ENCODE measurements at places on chromosomes 7 and 10.

DNA sequence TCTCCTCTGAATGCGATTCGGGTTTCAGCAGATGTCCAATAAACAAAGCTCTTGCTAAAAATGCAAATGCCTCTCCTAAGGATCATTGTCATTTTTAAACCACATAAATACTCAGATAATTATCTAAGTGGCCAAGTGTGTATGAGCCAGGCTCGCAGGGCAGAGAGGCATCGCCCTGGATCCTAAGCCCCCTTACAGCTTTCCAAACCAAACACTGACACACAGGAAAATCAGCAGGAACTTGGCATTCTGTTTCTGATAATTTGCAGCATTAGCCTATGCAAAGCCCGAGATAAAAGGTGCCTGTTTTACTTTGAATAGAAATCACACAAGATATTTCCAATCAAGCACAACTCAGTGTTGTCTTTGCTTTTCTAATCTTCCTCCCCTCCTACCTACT lies 134.4 kb downstream of the ABCA13 start:
- DNase-seq = no peak

- no peak for DNase-seq
Measured at GRCh38 chr10:60257767-60258428, 131.8 kb downstream of the ANK3 start.

DNA sequence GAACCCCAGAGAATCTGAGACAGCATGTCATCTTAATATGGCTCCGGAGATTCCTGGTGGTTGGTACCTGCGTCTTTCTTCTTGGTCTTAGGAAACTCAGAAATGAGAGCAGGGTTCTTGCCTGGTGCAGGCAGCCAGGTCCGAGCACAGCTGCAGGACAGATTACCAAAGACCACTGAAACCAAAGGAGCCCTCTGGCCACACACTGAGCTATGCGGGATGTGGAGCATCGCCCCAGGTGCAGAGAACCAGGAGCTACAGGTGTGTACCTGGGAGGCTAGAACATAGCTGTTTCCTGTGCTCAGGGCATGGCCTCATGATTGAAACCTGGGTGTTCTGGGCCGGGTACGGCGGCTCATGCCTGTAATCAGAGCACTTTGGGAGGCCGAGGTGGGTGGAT lies 635.4 kb downstream of the CALN1 start:
- no peak for DNase-seq

DNA sequence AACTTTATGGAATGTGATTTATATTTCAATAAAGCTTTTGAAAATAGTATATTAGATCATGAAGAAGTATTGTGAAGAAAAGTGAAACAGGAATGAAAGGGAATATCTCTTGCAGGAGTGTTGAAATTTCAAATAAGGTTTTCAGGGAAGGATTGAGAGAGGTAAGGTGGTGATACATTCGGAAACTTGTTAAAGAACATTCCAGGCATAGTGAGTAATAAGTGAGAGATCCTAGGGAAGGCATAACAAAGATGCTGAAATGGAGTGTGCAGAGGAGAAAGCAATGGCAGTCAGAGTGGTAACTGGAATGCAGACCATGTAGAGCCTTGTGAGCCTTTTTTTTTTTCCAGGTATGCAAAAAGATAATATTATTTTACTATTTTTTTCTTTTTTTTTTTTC lies 4.1 kb downstream of the OR9A4 start:
- no peak for DNase-seq

- no peak for DNase-seq
Measured at GRCh38 chr10:114470361-114470760, 66.1 kb upstream of the AFAP1L2 start.

DNA sequence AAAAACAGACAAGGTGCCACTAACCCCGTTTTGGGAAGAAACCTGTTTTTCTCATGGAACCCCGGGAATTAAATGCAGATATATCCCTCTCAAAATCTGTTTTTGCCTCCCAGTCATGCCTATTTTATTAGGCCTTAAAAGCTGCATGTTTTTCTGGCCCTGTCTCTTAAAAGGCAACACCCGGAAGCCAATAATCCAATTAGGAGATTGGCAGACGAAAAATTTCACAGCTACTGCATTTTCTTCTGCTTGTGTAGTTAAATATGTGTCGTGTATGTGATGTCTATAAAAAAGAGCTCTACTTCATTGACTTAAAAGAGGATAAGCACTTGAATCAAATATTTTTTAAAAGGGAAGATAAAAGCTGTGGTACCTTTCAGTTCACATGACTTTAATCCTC lies 31.9 kb upstream of the OPTN start:
- no peak for DNase-seq

DNA sequence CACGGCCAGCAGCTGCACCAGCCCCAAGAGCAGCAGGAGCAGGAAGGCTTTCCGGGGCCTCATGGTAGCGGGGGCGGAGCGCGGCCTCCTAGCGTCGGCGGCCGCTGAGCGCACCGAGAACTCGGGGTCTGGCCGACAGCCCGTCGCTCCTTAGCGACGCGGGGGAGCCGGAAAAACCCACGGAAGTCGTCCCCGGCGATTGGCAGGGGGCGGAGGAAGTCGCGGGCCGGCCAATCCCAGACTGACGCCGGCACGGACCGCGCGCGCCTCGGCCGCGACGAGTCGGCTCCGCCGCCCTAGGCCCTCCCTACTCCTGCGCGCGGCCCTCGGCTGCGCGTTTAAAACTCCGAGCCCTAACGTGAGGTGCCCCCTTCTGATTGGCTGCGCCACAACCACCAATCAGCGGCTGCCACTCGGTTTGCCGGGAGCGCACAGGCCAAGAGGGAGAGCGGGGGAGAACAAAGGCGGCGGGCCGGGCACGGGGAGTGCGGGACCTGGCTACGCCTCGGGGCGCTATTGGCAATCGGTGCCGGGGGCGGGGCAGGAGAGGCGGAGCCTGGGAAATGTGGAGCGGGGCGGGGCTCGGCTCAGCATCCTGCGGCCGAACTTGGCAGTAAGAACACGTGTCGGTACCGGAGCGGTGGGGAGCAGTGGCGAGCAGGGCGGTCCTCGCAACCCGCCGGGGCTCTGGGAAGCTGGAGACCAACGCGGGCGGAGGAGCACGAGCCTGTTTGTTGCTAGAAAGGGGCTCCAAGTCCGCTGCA lies at the start of gene PDIA4:
Gene PDIA4 (minus strand): TSS at position 160 of the 764 bp plus-strand sequence. CDS start 97 bp downstream, at position 63.
- DNase-seq = peak; percentile 99

DNA sequence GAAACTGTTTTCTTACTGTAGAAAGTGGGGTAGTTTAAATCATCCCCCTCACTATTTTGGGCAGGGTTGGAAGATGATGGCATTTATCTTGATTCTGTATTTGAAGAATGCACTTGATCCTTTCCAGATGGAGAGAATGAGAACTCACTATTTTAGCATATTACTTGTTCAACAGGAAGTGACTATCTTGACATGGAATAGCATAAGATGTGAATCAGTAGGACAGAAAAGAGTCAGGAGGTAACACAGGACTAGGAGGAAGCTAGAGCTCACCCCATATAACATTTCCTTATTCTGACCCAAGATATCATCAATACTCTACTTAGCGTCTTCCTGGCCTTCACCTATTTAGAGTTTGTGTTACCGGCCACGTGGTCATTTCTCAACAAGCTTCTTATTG lies 400.2 kb downstream of the PHTF2 start:
- no peak for DNase-seq

DNA sequence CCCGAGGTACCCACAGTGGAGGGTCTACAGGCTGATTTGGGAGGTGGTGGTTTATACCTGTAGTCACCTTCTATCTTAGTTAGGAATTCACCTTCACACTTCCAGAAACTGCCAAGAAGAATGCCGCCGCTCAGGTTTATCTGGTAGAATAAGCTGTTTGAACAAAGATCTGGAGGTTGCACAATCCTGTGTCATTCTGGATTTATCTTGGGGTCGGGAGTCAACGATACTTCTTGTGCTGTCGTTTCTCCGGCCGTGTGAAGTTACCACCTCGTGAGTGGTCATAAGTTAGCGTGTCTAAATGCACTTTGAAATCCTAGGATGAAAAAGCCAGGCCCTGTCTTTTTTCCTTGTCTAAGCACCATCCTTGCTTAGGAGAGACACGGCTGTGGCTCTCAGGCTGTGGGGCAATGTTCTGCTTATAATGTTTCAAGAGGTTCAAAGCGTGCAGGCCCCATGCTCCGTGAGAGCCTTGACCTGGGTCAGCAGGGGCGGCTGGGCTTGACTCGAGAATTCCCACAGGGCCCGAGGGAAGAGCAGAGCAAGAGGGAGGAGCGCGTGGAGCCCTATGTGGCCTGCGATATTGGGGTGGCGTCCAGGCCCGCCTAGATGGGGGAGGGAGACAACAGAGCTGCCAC lies 35.5 kb downstream of the GRIFIN start:
- DNase-seq = no peak

DNA sequence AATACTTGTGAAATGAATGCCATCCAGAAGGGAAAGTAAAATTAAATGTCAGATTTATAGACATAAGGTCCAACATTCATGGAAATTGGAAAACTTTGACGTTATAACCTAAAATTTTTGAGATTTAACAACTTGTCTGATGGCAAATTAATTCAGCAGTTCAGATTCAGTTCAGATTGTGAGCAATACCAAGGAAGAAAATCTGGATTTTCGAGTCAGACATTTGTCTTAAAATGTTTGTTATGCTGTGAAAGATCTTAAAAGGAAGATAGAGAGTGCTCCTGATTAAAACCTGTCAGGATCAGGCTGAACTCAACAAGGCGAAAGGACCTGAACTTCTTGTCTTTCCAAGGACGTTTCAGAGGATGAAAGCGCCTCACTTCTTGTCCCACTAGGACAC lies 320.9 kb downstream of the PAXIP1 start:
- no peak for DNase-seq

DNA sequence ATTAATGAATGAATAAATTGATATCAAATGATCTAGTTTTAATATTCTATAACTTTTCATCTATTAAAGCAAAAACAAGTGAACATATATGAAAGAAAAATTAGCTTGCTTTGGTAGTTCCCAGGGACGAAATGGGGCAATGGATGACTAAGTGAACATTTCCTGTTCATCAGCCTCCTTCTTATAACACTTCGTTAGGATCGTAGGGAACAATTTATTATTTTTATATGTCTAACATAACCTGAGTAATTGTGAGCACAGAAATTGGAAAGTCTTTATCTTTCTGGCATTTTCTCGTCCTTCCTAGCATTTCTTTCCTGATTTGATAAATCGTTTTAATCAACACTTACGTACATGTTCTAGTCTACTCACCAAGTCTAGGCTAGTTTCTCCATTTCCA lies 59.1 kb upstream of the PPP1R3C start:
- no peak for DNase-seq

- no peak for DNase-seq
Measured at GRCh38 chr7:22442187-22442881, 57.7 kb downstream of the STEAP1B start.

DNA sequence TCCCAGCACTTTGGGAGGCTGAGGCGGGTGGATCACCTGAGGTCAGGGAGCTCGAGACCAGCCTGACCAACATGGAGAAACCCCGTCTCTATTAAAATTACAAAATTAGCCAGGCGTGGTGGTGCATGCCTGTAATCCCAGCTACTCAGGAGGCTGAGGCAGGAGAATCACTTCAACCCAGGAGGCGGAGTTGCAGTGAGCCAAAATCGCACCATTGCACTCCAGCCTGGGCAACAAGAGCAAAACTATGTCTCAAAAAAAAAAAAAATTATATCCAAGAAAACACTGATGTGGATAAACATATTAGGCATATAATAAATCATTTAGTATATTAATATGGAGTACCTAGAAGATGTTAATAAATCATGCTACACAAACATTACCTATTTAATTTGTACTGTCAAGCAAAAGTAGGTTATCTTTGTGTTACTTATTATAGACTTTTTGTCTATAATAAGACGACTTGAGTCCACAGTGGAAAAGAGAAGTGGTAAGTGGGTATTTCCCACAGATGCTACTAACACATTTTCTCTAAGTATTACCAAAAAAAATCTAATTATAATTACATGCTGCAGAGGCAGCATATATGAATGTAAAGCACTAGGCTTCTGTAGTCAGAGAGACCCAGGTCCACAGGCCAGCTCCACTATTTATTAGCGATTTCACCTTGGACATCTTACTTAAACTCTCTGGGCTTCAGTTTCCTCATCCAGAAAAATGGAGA lies 34.5 kb downstream of the DNMBP start:
- no peak for DNase-seq

- no peak for DNase-seq
Measured at GRCh38 chr10:124092860-124093773, at the start of gene CHST15. CHST15 (minus strand) TSS chr10:124093598; CDS start chr10:124046212, 47,386 bp downstream.

DNA sequence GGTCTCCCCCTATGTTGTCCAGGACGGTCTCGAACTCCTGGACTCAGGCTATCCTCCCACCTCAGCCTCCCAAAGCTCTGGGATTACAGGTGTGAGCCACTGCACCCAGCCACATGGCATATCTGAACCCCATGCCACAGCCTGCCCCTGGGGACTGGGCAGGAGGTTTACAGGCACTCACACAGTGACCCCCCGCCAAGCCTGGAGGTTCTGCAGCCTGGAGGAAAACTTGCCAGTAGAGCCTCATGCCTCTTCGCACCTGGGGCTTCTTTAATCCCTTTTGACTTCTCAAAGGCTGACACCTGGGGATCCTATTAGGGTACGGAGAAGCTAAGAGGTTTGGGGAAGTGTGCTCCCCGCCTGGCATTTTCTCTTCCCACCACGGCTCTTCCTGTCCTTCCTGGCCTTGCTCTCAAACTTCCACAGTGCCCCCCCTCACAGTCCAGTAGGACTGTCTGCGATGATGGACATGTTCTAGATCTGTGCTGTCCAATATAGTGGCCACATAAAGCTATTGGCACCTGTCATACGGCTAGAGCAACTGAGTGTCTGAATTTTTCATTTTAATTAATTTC lies 11.4 kb upstream of the KCP start:
- DNase-seq = no peak

GRCh38 chr7:37815671-37816371 lies 32.6 kb upstream of the NME8 start:
- DNase-seq = no peak

- no peak for DNase-seq
Measured at GRCh38 chr7:5282543-5283316, at the start of gene SLC29A4. SLC29A4 (plus strand) TSS chr7:5282943; CDS start chr7:5287817, 4,874 bp downstream.

DNA sequence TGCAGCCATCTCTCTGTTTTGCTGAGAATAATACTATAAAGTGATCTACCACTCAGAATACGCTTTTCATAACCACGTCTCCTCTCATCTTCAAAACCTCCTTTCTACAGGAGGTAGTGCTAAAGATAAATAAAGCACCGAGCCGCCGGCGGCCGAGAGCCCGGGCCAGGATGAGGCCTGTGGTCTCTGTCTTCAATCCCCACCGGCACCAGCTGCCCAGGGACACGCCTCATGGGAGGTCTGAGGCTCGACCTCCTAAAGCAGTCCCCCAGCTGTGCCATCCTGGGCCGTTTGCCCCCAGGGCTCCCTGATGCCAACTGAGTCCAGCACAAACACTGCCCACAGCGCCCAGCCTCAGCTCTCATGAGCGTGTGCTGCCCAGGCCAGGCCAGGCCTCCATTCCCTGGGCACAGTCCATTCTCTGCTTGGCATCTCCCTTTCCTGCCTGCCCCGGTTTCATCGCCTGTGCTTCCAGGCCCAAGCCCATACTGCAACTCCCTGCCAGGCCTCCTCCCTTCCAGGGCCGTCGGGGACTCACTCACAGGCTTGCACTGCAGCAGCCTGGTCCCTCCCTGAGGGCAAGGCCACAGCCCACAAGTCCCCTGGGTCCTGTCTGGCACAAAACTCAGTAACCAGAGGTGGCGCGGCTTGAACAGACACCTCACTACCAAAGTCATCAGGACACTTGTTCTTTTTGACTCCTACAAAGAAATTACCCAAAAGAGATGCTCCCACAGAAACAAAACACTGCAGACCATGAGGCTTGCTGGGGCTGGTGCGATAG lies 2.5 kb downstream of the INTS1 start:
- DNase-seq = no peak

All from activated T-helper 1 cell treated with Interleukin-2 at 50 U/mL for 16 hours (primary cell).